Aorta (tissue), 5 donors: ENCODE measurements at places on chromosomes 11 and 22. TPM values are rescaled to one million over a fixed set of nuclear protein-coding genes. Genes with fewer than 3 reads are reported as not detected.

Gene MAJIN
- total RNA-seq, result not detected

DNA sequence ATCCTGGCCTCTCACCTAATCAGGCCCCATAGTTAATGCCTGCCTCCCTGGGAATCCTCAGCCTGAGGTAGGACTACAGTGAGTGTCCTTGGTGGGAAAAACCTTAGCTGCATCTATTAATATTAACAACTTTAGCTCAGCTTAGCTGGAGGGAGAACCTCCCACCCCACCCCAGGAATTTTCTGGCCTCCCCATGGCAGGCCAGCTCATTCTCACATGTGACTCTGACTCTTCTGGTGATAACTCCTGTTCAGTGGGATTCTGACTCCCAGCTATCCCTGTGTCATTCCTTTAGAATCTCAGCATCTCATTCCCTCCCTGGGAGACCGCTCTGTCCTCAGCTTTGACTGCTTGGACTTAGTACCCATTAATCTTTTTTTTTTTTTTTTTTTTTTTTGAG is 14.5 kb downstream of the ART5 start:
- peak; percentile 33 for DNase-seq

- DNase-seq, result peak; percentile 39
Measured at GRCh38 chr22:44391481-44392445, 79.0 kb upstream of the SHISAL1 start.

Gene UCP3
- total RNA-seq, result 3.1 TPM

Gene CTR9
- 29.7 TPM for total RNA-seq

Gene KRTAP5-1
- not detected for total RNA-seq

DNA sequence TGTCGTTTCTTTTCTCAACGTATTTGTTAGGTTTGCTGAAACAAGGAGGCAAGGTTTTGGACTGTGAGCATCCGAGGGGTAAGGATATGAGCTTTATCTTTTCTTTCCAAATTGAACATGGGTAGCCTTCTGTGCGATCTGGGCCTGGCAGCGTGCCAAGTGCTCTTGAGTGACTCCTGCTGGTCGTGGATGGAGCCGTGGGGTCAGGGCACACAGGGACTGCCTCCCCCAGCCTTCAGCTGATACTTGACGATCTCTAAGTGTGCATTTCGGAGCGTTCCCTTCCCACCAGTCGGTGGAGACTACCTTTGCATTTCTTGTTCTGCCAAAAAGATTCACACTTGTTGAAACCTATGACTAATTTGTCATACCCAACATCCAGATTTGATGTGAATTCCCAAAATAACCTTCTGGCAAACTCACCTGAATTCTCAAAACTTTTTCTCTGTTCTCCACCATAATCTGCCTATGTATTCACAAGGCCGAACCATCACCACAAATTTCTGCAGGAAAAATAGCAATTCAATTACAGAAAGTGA is 40.1 kb upstream of the CLMP start:
- peak; percentile 90 for DNase-seq

Gene MRGPRX3
- total RNA-seq, result not detected

DNA sequence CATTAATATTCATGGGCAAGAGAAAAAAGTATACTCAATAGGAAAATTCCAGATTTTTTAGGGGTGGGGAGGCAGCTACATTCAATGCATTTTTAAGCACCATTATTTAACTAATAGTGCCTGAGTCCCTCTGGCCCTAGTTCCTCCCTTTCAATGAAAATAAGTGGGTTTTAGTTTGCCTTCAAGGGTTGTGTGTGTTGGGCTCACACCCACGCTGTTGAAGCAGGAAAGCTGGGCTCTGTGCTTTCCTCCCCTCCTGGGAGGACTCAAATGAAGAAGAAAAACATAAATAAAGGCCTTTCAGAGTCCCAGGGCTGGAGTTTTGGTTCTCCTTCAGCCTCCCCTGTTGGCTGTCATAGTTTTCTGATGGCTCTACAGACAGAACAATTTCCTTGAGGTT is 366.2 kb downstream of the MIAT start:
- no peak for DNase-seq

GRCh38 chr22:36853407-36854099 is 7.3 kb upstream of the NCF4 start:
- DNase-seq, result peak; percentile 89

DNA sequence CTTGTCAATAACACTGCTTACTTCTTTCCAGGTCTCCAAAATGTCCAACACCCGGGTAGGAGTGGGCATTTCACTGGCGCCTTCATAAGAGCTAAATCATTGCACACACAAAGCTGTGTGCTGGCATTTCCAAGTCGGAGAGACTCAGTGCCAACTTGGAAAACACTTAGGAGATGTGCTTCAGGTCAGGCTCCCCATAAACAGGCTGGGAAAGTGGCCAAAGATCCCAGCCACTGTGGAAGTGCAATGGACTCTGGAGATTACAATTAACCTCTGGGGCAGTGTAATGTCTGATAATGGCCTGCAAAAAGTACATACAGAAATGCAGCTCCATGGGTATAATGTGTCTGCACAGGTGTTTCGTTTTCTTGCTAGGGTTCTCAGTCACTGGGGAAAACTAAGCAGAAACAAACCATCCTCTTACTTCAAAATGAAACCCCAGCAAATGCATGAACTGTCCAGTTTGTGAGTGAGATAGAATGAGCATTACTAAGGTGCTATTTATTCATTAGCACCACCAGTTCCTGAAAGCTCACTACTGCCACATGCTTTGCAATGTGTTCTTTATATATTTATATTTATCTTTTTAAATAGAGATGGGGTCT is 79.0 kb downstream of the ABTB2 start:
- DNase-seq, result no peak

GRCh38 chr11:57476757-57477506 is 16.6 kb downstream of the RTN4RL2 start:
- DNase-seq, result no peak
